ENCODE measurements at places on chromosomes 13 and 19.

DNA sequence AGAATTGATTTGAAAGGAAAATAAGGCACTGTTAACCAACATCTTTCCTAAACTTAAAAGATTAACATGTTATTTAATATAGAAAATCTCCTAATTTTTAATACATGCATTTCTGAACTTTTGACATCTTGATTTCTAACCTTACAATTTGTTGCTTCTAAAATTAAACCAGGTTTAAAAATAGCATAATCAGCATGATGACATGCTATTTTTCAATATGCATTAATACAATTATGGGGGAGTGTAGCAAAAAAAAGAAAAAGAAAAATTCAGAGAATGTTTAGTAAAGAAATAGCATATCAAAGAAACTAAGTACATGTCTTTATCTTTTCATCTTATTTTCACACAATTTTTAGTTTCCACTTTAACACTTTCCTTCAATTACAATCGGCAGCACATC lies 98.7 kb downstream of the PCDH9 start:
- no peak for DNase-seq
- H3K4me3 ChIP-seq, result no peak overlapping the region
- no peaks in the 10 kb centered on the region for H3K36me3 ChIP-seq
- H3K4me1 ChIP-seq, result peaks cover 2% of the 10 kb centered on the region
- no peak overlapping the region for H3K27ac ChIP-seq

DNA sequence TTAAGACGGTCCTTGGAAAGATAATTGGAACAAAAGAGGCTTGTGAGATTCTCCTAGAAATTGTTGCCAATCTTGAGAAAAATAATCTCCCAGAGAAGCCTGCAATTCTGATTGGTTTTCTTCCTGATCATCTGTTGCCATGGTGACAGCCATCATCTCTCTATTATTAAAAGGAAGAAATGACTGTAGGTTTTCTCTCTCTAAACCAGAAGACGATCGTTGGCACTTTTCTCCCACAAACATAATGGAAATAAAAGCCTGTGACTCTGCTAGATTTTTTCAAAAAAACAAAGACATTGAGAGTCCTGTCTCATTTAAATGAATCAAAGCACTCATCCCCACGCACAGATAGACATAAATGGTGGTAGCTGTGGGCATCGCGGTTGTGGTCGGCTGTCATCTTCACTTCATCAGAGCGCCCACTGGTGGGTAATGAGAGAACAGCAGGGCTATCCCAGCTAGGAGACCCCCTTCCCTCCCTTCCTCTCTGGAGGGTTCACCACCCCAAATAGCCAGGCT lies 21.7 kb upstream of the CALM3 start:
- H3K36me3 ChIP-seq, result no peaks in the 10 kb centered on the region
- no peak overlapping the region for H3K27ac ChIP-seq
- no peak overlapping the region for H3K4me3 ChIP-seq
- H3K4me1 ChIP-seq, result peaks cover 11% of the 10 kb centered on the region
- no peak for DNase-seq
- no peaks in the 10 kb centered on the region for H3K27me3 ChIP-seq

- H3K36me3 ChIP-seq, result no peaks in the 10 kb centered on the region
- no peaks in the 10 kb centered on the region for H3K27me3 ChIP-seq
- no peak for DNase-seq
- H3K4me1 ChIP-seq, result peaks cover 40% of the 10 kb centered on the region
- peak overlapping the region; percentile 67 for H3K27ac ChIP-seq
Measured at GRCh38 chr19:55644842-55645511, 1.5 kb downstream of the ZNF581 start.

DNA sequence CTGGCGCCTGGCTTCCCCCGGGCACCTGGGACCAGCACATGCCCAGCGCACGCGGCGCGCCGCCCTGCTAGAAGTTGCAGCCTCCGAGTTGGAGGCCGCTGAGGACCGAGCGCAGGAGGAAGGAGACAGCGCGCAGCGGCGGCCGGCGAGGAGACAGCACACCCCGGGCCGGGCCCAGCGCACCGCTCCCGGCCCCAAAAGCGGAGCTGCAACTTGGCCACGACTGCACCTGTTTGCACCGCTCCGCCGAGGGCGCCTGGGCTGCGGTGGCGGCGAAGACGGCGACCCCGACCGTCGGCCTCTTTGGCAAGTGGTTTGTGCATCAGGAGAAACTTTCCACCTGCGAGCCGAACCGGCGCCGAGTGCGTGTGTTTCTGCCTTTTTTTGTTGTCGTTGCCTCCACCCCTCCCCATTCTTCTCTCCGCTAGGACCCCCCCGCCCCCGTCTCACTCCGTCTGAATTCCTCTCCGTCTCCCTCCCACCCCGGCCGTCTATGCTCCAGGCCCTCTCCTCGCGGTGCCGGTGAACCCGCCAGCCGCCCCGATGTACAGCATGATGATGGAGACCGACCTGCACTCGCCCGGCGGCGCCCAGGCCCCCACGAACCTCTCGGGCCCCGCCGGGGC lies at the start of gene SOX1:
Gene SOX1, plus strand, starts transcription at position 34 of the 626 bp plus-strand sequence. Its CDS starts 510 bp downstream, at position 544.
- peak within 1 kb of the TSS; percentile 66 for H3K4me3 ChIP-seq
- peaks cover 3% of the 10 kb centered on the region for H3K4me1 ChIP-seq
- peak within 1 kb of the TSS; percentile 43 for H3K27ac ChIP-seq
- peaks cover 5% of the 10 kb centered on the region for H3K36me3 ChIP-seq

- no peaks in the 10 kb centered on the region for H3K27me3 ChIP-seq
- peaks cover 23% of the 10 kb centered on the region for H3K4me1 ChIP-seq
- H3K27ac ChIP-seq, result no peak overlapping the region
- H3K36me3 ChIP-seq, result no peaks in the 10 kb centered on the region
- no peak overlapping the region for H3K4me3 ChIP-seq
- no peak for DNase-seq
Measured at GRCh38 chr13:73960474-73960873, 173.7 kb downstream of the KLF12 start.

- no peak overlapping the region for H3K4me3 ChIP-seq
- peaks cover 8% of the 10 kb centered on the region for H3K4me1 ChIP-seq
- H3K27ac ChIP-seq, result peak overlapping the region; percentile 51
- H3K36me3 ChIP-seq, result peaks cover 14% of the 10 kb centered on the region
Measured at GRCh38 chr19:10637894-10638293, 12.5 kb downstream of the SLC44A2 start.

- H3K4me1 ChIP-seq, result peaks cover 9% of the 10 kb centered on the region
- H3K4me3 ChIP-seq, result no peak within 1 kb of the TSS
- DNase-seq, result no peak
- peaks cover 5% of the 10 kb centered on the region for H3K36me3 ChIP-seq
Measured at GRCh38 chr19:46471116-46471733, at the start of gene PNMA8A. TSS of gene PNMA8A (minus strand) at chr19:46471563. CDS start at chr19:46471035, 528 bp downstream.

Data from T-helper 17 cell (primary cell).